ENCODE measurements at places on chromosomes 11 and 22. TPM values are rescaled to one million over a fixed set of nuclear protein-coding genes. Genes with fewer than 3 reads are reported as not detected.

DNA sequence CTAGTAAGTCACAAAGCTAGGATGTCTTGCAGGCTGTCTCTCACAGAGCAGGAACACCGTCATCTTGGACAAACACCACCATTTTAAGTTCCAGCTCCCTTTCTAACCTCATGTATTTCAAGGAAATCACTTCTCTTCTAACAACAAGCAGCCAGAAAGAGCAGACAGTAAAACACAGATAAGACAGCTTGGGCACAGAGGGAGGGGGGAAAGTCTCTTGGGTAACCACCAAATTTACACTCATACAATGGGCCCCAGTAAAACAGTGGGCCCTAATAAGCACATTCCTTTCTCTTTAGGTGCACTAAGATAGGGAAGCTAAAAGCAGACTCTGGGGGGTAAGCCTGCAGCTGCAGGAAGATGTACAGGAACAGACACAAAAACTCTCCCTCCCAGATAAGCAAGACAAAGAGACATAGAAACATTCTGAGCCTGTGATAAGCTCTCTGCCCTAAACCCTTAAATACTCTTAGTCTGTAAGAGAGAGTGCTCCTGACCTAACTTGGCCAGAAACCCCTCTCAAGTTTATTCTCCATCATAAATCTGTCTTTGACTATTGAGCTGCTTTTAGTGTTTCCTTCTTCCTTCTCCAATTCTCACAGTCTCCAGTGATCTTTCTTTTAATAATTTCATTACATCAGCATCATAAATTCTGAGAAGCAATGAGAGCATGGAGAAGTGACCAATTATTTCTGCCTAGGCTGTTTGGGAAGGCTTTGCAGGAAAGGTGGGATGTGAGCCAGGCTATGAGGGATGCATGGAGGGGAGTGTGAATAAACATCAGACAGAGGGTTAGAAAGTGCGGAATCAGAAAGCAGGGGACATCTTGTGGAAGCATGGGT, 7.4 kb downstream of the OR10D3 start:
- no peaks in the 10 kb centered on the region for H3K36me3 ChIP-seq
- no peaks in the 10 kb centered on the region for H3K4me1 ChIP-seq
- no peak overlapping the region for H3K27ac ChIP-seq
- no peak overlapping the region for H3K4me3 ChIP-seq

- H3K36me3 ChIP-seq: no peaks in the 10 kb centered on the region
- no peak overlapping the region for H3K4me3 ChIP-seq
- DNase-seq: no peak
- H3K27ac ChIP-seq: no peak overlapping the region
- peaks cover 41% of the 10 kb centered on the region for H3K4me1 ChIP-seq
- H3K27me3 ChIP-seq: peaks cover 6% of the 10 kb centered on the region
Measured at GRCh38 chr11:118226781-118227180, 2.0 kb upstream of the JAML start.

The OR2AG2 gene
- polyA plus RNA-seq: not detected

GRCh38 chr11:46357483-46357936, 10.2 kb downstream of the DGKZ start:
- H3K27me3 ChIP-seq: no peaks in the 10 kb centered on the region
- H3K27ac ChIP-seq: no peak overlapping the region
- DNase-seq: no peak
- H3K4me3 ChIP-seq: no peak overlapping the region

- H3K36me3 ChIP-seq: no peaks in the 10 kb centered on the region
- H3K27me3 ChIP-seq: no peaks in the 10 kb centered on the region
- peak overlapping the region; percentile 99 for H3K27ac ChIP-seq
- peak; percentile 90 for DNase-seq
- peak overlapping the region; percentile 96 for H3K4me3 ChIP-seq
- H3K4me1 ChIP-seq: peaks cover 20% of the 10 kb centered on the region
Measured at GRCh38 chr11:9461063-9461759, 399 bp downstream of the ZNF143 start.

The NRXN2 gene
- not detected for polyA plus RNA-seq

The NEFH gene
- polyA plus RNA-seq: not detected

- peaks cover 39% of the 10 kb centered on the region for H3K4me1 ChIP-seq
- H3K4me3 ChIP-seq: no peak overlapping the region
- no peaks in the 10 kb centered on the region for H3K36me3 ChIP-seq
- H3K27me3 ChIP-seq: no peaks in the 10 kb centered on the region
- peak overlapping the region; percentile 62 for H3K27ac ChIP-seq
- DNase-seq: no peak
Measured at GRCh38 chr22:39169797-39170466, 17.5 kb upstream of the CBX7 start.

All from naive B cell (primary cell).